ENCODE measurements at places on chromosomes 2 and 18. TPM values are rescaled to one million over a fixed set of nuclear protein-coding genes. Genes with fewer than 3 reads are reported as not detected.
A peak's percentile ranks its signal among the peaks of the same experiment; 100 is the strongest.

Gene IL1RL2
- not detected for total RNA-seq

Gene STAT4
- 57.4 TPM for total RNA-seq

Gene ALPP
- not detected for total RNA-seq

Gene NR4A2
- 21.9 TPM for total RNA-seq

Gene C2orf81
- 1.9 TPM for total RNA-seq

Gene MC4R
- total RNA-seq, result not detected

Gene SLC14A1
- 0.49 TPM for total RNA-seq

Gene CUL3
- 103 TPM for total RNA-seq

DNA sequence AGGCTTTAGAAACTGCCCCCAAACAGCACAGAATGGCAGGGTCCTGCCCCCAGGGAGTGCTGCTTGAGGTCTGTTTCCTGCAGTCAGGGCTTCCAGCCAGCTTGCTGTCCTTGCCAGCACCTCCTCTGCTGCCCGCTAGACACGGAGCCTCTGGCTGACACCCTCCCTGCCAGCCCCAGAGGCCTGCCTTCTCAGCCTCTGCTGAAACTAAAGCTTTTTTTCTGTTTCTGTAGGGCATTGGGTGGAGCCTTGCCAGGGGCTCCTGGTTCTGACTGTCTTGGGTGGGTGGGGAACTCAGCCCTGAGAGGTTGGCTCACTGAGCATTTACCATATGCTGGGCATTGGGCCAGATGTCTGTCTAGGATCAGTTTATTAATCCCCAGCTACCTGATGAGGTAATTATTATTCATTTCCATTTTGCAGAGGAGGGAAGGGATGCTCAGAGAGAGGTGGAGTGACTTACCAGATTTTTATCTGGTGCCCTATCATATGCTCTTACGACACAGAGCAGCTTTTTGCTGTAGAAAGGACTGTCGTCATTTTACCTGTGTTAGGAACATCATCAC, 35.4 kb downstream of the INPP4A start:
- DNase-seq, result no peak

DNA sequence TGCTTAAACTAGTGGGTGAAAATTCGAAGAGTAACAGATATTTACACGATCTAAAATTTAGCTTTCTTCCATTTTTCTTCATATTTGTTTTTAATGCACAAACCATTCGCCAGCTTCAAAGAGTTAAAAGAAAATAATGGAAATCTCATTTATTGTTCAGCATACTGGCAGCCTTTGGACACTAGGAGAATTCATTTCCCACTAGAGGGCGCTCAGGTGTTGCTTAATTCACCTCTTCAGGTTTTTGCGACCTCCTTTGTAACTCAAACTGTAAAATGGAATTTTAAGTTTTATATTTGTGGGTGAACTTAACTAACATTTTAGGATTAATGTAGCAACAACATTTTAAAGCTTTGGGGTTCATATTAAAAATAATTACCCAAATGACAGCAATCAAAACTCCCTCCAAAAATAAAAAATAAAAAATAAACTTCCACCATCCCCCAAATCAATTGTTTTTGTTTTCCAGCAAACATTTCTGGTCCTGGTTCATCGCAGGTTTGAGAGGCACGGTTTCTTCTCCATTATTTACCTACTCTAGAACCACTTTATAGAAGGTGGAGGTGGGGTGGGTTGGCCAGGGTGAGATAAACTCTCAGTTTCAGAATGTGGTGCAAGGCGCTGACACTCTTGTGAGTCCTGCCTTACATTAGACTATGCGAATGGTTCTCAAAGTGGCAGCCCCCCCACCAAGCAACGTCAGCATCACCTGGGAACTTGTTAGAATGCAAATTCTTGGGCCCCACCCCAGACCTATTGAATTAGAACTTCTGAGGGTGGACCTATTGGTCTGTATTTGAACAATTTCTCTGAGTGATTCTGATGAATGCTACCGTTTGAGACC, 24.7 kb upstream of the PNPT1 start:
- peak; percentile 5 for DNase-seq

DNA sequence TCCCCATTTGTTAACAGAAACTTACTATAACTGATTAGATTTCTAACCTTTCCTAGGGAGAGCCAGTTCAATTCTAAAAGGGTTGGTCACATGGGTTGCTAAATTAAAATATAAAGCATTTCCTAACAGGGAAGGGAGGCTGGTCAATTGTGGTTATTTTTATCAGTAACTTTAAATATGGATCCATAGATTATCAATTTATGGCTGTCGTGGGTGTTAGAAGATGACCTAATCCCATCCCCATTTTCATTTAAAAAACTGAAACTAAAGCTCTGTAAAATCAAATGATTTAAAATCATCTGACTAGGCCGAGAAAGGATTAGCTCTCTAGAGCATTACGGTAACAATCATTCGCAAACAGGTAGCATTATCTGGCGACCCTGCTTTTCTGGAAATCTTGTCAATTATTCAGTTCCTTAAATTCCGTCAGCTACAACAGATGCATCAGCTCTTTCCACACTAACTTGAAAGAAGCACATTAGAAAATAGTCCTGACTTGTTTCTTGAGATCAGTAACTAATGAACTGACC, 953 bp upstream of the HNRNPA3 start:
- DNase-seq, result no peak

GRCh38 chr2:105489168-105489878, 90.5 kb upstream of the FHL2 start:
- no peak for DNase-seq

DNA sequence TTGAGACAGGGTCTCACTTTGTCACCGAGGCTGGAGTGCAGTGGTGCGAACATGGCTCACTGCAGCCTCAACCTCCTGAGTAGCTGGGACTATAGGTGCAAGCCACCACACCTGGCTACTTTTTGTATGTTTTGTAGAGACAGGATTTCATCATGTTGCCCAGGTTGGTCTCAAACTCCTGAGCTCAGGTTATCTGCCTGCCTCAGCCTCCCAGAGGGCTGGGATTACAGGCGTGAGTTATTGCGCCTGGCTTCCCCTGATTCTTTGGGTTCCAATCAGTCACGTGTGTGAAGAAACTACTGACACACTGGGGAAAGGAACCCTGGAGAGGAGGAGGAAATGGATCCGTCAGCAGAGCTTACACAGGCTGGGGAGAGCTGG, 22.3 kb upstream of the RAB10 start:
- no peak for DNase-seq

- no peak for DNase-seq
Measured at GRCh38 chr2:28736034-28736433, 15.6 kb upstream of the PPP1CB start.

- DNase-seq, result no peak
Measured at GRCh38 chr18:26771524-26771923, 94.0 kb downstream of the AQP4 start.

GRCh38 chr18:35753306-35753910, 171.9 kb downstream of the GALNT1 start:
- DNase-seq, result no peak

GRCh38 chr2:696463-696862, 19.3 kb upstream of the TMEM18 start:
- DNase-seq, result no peak

DNA sequence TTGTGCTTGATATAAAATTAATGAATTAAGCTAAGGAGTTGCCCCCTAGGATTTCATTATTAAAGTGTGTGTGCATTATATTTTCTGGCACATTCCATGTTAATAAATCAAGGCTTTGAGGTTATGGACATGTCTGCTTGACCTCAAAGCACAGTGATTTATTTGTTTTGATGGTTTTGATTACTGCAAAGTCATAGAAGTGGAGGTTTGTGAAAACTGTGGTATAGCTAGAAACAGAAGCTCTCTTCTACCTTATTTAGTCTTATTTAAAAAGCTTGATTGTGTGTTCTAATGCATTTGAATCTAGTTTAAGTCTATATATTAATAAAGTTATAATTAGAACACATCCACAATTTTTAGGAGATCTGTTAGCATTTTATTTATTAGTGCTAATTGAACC, 32.2 kb downstream of the DOK6 start:
- DNase-seq, result no peak

- DNase-seq, result no peak
Measured at GRCh38 chr2:108630567-108631405, 88.5 kb upstream of the RANBP2 start.

- DNase-seq, result no peak
Measured at GRCh38 chr18:78973357-78974083, 6.1 kb upstream of the SALL3 start.

DNA sequence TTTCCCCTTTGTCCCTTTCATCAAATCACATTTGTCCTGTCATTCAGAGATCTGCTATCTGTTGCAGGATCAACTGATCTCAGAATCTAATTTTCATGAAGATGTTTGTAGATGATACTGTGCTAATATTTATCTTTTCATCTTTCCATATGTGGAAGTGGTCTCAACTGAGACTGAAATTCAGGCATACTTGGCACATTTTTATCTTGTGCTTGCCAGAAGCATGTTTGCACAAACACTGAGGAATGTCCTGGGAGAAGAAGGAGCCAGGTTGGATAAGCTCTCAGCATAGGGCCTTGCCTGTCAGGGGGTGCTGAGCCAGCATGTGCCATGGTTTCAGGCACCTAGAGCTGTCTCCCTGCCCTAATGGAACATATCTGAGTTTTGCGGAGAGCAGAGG, 24.5 kb upstream of the MMADHC start:
- no peak for DNase-seq

- DNase-seq, result no peak
Measured at GRCh38 chr2:179513181-179513580, 248.5 kb upstream of the SESTD1 start.

- DNase-seq, result no peak
Measured at GRCh38 chr18:23357996-23358594, 95.0 kb upstream of the RIOK3 start.

DNA sequence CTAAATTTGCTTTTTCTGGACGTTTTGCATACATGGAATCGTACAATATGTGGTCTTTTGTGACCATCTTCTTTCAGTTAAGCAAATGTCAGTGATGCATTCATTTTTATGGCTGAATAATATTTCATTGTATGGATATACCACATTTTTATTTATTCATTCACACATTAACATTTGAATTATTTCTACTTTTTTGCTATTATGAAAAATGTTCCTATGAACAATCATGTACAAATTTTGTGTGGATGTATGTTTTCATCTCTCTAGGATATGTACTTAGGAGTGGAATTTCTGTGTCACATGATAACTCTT, 67.4 kb upstream of the TXNDC2 start:
- no peak for DNase-seq

- no peak for DNase-seq
Measured at GRCh38 chr18:67783196-67783946, 266.9 kb upstream of the DSEL start.

- DNase-seq, result no peak
Measured at GRCh38 chr2:111634995-111635538, 248.9 kb downstream of the ANAPC1 start.

GRCh38 chr2:147348931-147349555, 495.8 kb upstream of the ACVR2A start:
- no peak for DNase-seq

DNA sequence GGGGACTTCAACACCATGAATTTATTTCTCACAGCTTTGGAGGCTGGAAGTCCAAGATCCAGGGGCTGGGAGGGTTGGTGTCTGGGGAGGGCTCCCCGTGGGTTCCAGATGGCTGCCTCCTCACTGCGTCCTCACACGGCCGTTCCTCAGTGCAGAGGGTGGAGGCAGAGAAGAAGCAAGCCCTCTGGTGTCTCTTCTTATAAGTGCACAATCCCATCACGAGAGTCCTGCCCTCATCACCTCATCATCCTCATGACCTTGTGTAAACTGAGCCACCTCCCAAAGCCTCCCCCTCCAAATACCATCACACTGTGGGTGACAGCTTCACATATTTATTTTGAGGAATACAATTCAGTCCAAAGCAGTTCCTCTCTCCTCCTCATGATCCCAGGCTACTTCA, 26.3 kb downstream of the TMEM163 start:
- DNase-seq, result no peak

- no peak for DNase-seq
Measured at GRCh38 chr2:135913727-135914365, 37.6 kb upstream of the MCM6 start.

DNA sequence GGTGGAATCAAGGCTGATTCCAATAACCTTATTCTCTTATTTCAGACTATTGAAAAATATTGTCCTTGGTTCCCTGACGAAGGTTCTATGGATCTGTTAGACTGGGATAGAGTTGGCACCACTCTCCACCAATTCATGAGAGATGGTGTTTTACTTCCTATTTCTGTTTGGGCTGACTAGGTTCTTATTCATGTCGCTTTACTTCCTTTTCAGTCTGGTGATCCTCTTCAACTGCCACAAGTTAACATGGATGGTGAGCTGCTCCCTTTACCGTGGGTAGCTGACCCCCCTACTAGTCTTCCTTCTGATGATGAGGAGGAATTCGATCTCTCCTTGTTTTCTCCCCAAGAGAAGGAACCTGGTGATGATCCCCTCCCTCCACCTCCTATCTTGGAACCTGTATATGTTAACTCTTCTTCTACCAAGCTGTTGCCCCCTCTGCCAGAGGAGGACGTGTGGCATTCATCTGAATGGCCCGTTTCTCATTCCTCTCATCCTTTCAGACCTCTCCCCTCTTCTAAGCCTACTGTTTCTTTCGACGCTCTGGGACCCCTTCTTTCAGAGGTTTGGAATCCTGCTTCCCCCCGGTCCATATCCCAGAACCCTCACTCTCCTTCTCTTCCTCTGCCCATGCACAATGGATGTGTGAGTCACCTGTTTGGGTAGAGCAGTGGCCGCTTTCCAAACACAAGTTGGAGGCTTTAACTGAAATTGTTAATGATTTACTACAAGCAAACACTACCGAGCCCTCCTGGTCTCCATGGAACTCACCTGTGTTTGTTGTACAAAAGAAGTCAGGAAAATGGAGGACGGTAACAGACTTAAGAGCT, 13.5 kb upstream of the CNOT11 start:
- DNase-seq, result no peak

DNA sequence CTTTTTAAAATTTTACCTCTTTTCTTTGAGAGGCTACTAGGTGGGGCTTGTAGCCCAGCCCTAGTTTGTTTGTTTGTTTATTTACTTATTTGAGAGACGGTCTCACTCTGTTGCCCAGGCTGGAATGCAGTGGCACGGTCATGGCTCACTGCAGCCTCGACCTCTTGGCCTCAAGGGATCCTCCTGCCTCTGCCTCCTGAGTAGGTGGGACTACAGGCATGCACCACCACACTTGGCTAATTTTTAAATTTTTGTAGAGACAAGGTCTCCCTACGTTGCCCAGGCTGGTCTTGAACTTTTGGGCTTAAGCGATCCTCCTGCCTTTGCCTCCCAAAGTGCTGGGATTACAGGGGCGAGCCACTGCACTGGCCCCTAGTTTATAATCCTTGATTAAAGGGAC, 35.0 kb downstream of the ERLEC1 start:
- DNase-seq, result no peak

DNA sequence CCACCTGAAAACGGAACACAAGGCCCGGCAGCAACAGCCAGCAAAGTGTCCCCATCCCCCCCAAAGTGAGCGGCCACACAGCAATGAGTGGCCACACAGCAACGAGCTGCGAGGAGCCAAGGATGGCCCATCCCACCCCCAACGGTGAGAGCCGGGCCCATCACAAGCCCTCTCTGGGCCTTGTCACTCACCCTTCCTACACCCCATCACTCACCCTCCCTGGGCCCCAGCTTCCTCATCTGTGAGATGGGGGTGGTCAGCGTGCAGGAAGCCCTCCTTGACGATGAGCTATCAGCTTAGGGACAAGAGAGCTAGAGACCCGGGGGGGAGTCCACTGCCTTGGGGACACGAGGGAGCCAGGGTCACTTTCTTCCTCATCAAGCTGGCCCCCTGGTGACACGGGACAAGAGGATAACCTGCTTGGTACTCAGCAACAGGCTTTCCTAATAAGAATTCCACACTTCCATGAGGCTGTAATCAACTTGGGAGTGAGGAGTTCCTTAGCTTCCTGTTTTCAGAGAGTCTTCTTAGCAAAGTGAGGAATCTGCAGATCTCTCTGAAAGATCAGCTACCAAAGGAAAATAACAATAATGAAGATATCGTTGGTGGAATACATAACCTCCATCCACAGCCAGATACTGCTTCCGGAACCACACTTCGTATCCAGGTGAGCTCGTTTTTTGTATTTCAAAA, 92.8 kb downstream of the HDAC4 start:
- no peak for DNase-seq

Measured in activated T-helper 1 cell treated with anti-CD3 and anti-CD28 coated beads, Interleukin-12 subunit alpha, Interleukin-12 subunit beta, Interleukin-2, Interleukin-4 antibody, amounts not matched to agents 30 ng/mL and 10 ng/mL and 1 ng/mL, durations not matched to agents 14 hours and 24 hours and 36 hours (primary cell).